Frontal cortex (tissue), 4 donors: ENCODE measurements at places on chromosomes 3 and 15. TPM values are rescaled to one million over a fixed set of nuclear protein-coding genes. Genes with fewer than 3 reads are reported as not detected.

The KLHL40 gene
- 0.41 TPM for total RNA-seq

The LIPH gene
- total RNA-seq = not detected

The POLR2M gene
- 563 TPM for total RNA-seq

The CACNA2D2 gene
- total RNA-seq = 2.4 TPM

DNA sequence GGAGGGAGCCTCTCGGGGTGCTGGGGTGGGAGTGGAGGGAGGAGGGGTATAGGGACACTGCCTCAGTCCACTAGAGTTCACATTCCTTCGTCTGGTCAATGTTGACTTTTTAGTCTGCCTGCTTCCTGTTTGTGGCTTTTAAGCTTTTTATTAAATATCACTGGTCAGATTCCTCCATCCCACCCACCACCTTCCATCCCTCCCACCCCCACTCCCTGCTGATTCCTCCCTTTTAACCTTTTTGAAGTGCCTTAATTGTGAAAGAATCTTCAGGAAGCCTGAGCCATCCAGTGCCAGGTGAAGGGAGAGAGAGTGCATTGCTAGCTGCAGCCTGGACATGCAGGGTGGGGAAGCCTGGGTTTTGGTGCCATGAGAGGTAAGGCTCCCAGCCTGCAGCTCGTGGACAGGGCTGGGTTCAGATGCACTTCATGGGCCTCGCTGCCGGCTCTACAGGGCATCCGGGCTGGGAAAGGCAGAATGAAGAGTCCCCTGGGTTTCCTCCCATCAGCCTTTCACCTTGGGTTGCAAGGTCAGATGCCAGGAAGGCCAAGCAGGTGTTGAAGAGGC lies 105.9 kb downstream of the DNAJB8 start:
- DNase-seq = no peak

GRCh38 chr3:40800343-40800742 lies 275.6 kb downstream of the ZNF621 start:
- DNase-seq = no peak

- DNase-seq = no peak
Observed at GRCh38 chr15:38019066-38019465, 84.6 kb downstream of the TMCO5A start.

DNA sequence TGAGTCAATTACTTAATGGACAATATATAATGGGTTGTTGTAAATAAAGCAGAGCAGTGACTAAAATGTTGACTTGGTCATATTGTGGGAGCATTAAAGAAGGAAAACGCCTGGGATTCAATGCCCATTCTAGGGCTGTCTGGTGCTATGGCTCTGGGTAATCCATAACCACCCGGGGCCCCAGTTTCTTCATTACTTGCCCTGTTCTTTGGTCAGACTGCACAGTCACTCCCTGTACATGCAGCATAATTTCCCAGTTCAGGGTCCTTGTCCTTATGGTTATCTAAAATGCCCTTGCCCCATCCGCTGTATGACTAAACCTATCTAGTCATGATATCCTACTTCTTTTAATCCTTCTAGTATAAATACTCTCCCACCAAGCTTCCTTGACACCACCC lies 27.5 kb upstream of the DENND4A start:
- DNase-seq = no peak
